Stimulated activated naive CD4-positive, alpha-beta T cell (primary cell): ENCODE measurements at places on chromosomes 1 and 21.

GRCh38 chr1:51663105-51663504 lies 46.2 kb downstream of the OSBPL9 start:
- DNase-seq = no peak

- no peak for DNase-seq
Measured at GRCh38 chr1:2811533-2811918, 10.0 kb upstream of the TTC34 start.

DNA sequence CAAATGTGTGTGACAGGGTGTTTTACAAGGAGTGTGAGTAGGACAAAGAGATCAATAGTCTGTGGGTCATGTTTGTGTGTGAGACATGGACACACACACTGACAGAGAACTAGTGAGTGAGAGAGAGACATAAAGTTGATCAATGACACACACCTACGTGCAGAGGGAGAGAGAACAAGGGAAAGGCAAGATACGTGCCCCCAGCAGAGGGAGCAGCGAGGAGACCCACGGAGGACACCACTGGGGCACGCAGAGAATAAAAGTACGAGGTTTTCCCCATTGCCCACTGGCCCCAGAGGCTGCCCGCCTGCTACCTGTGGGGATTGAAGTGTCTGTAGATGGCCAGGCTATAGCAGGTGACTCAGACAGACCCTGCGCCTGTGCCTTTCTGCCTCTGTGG lies 130.2 kb upstream of the CSF3R start:
- DNase-seq = no peak

DNA sequence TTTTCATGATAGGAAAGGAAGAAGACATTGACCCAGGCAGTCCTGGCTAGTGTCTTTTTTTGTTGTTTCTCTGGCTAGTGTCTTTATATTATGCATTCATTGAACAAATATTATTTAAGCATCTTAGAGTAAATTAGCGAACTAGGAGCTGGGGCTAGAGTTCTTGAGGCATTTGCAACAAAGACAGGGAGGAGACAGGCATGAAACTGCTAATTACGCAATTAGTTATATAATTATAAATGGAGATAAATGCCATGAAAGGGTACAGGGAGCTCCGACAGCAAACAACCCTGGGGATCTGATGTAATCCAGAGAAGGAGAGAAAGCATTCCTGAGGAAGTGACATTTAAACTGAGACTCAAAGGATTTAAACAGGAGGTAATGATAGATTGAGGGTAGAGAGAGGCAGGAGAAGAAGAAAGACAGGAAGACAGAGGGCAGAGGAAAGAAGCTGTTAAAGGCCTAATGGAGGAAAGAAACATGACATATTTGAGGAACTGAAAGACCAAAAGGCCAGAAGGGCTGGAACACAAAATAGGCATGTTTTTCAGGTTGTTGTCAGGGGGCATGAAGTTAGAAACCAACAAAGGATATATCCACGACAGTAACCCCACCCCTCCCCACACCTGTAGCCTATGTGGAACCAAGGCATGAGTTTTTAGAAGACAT lies 99.5 kb upstream of the GJB5 start:
- DNase-seq = no peak

DNA sequence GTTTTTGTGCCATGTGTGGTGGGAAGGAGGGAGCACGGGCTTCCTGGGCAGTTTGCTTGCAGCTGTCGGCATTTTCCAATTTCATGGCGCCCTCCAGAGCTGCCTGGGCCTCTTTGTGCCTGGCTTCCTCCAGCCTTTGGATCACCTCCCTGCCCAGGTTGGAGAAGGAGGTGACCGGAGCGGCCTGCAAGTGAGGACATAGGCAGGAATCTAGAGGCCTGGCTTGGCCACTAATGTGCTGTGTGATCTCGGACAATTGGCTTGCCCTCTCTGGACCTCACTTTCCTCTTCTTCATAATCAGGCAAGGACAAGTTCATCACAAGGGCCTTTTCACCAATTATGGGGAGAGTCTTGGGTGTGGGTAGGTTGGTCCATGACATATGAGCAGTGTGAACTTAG lies 245.1 kb downstream of the MATN1 start:
- no peak for DNase-seq

DNA sequence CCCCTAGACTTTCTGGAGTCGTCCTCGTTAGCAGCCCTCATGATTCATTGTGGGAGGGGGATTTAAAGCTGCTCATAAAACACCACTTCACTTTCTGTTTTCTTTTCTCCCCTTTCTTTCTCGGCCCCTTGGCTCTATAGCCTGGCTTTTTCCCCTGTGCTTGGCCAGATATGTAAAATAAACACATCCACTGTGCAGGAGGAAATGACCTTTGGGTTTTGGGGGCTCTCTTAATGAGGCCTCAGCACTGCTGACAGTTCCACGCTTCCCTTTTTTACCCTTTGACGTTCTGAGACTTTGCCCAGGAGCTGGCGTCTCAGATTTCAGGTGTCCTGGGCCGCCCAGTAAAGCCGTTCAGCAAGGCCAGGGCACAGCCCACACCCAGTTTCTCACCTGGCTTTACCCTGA lies 65.7 kb downstream of the RUNX3 start:
- no peak for DNase-seq
